Vein endothelial cell (primary cell): ENCODE measurements at places on chromosomes 16 and 17. TPM values are rescaled to one million over a fixed set of nuclear protein-coding genes. Genes with fewer than 3 reads are reported as not detected.

The GRAPL gene
- 37.7 and 106 TPM in 2 replicates for total RNA-seq

The SOX15 gene
- 0.33 TPM in 1 of 2 replicates, not detected in the other for total RNA-seq

The GAS2L2 gene
- total RNA-seq = not detected in 2 replicates

The TEX14 gene
- total RNA-seq = under 0.01 TPM in 2 replicates

The RAMP2 gene
- total RNA-seq = 7.6 and 19.6 TPM in 2 replicates

The MT4 gene
- not detected in 2 replicates for total RNA-seq

The KRT33B gene
- not detected in 2 replicates for total RNA-seq

The CCL17 gene
- total RNA-seq = not detected in 2 replicates

The LPO gene
- not detected in 2 replicates for total RNA-seq

The RNF227 gene
- 0.76 and 0.98 TPM in 2 replicates for total RNA-seq

The CLEC18A gene
- 0.57 and 0.98 TPM in 2 replicates for total RNA-seq

The FBXW10 gene
- under 0.01 TPM in 1 of 2 replicates, not detected in the other for total RNA-seq

The CTRB2 gene
- not detected in 2 replicates for total RNA-seq

The CYGB gene
- 0.38 and 0.65 TPM in 2 replicates for total RNA-seq
